HFF-Myc (cell line): ENCODE measurements at places on chromosomes 7 and 10.

- DNase-seq, result no peak
Observed at GRCh38 chr7:16365952-16366351, 55.4 kb downstream of the CRPPA start.

DNA sequence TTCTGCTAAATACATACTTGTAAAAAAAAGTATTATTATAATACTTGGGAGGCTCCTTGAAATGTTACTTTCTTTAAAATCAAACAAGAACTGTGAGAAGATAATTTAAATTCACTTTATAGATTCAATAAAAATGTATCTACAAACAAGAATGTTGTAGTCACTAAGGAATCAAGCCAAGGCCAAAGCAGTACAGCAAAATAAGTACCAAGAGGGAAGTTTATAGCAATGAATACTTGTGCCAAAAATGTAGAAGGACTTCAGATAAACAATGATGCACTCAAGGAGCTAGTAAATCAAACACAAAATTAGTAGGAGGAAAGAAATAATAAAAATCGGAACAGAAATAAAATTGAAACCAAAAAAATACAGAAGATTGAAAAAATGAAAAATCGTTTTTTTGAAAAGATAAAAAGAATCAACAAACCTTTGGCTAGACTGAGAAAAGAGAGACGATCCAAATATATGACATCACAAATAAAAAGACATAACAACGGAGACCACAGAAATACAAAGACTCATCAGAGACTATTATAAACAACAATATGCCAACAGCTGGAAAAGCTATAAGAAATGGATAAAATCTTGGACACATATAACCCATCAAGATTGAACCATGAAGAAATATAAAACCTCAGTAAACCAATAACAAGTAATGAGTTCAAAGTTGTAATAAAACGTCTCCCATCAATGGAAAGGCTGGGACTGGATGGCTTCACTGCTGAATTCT, 286.0 kb upstream of the TMEM229A start:
- DNase-seq, result no peak

DNA sequence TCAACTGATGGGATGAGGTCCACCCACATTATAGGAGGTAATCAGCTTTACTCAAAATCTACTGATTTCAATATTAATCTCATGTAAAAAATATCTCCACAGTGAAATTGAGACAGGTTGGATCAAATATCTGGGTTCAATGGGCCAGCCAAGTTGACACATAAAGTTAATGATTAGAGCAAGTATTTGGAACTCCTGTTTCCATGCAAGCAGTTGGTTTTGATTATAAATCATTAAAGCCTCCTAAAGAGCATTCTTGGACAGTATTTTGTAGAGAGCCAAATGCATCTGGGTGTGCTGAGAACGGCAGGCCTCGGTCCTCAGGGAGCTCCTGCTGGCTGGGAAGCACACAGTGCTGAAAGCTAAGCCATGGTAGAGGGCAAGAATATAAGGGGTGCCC, 126.9 kb upstream of the BTBD16 start:
- DNase-seq, result no peak

- peak; percentile 3 for DNase-seq
Observed at GRCh38 chr7:40008223-40008815, 58.3 kb downstream of the CDK13 start.

GRCh38 chr7:7178081-7178480, 4.3 kb upstream of the C1GALT1 start:
- DNase-seq, result no peak

GRCh38 chr7:108067844-108068243, 62.3 kb downstream of the LAMB4 start:
- DNase-seq, result no peak

GRCh38 chr10:73512207-73512743, 16.5 kb upstream of the PPP3CB start:
- DNase-seq, result no peak

GRCh38 chr7:130148561-130148960, 56.6 kb downstream of the TMEM209 start:
- no peak for DNase-seq

GRCh38 chr7:151056666-151057505, 811 bp downstream of the CDK5 start:
- no peak for DNase-seq

DNA sequence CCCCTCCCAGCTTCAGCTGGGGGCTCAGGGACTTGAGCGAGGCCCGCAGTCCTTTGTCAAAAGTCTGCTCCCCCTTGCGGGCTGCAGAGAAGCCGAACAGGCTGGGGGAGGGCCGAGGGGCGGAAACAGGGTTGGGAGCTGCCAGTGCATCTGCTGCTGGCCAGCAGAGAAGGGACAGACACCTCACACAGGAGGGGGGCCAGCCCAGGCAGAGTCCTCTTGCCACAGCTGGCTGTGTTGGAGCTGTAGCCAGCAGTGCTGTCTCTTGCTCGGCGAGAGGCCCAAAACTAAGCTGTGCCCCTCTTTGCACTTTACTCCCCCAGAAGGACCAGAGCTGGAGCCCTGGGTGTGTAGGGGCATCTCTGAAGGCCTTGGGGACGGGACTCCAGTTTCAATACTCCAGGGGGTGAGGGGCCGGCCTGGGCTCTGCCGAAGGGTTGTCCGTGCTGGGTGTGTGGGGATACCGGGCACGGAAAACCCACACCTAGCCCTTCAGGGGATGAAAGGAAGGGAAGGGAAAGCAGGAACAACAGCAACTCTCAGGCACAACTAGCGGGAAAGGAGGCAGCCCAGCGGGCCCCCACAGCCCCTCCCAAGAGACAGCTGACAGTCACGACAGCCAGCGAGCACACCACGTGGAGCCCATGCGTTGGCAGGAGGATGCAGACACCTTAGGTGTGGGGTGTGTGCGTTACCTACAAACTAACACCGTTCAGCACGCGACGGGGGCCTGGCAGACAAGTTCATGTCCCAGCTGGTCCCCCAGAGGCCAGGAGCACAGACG, 17.8 kb downstream of the YKT6 start:
- no peak for DNase-seq
